Calu3 (cell line): ENCODE measurements at places on chromosomes 1 and 21. TPM values are rescaled to one million over a fixed set of nuclear protein-coding genes. Genes with fewer than 3 reads are reported as not detected.

DNA sequence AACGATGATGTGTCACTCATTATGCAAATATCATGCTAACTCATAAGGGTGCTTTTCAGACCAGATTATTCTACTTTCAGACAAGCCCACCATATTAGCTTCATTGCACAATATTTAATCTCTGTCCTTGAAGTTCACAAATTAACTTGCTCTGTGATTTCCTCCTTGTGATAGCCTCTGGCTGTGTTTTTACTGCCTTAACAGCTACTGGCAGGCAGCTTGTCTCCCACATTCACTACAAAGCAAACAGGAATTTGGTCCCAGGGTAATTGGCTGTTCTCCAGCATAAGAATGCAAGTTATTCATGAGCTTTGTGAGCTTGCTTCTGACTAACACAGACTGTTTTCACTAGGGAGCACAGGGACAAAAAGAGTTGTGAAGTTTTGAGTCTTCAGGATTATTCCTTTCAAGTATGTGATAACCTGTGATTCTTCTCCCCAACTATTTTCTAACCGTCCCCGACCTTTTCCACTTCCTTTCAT, 87.9 kb upstream of the HMCN1 start:
- peak; percentile 80 for DNase-seq

GRCh38 chr1:234719454-234720251, 109.7 kb upstream of the IRF2BP2 start:
- no peak for DNase-seq

DNA sequence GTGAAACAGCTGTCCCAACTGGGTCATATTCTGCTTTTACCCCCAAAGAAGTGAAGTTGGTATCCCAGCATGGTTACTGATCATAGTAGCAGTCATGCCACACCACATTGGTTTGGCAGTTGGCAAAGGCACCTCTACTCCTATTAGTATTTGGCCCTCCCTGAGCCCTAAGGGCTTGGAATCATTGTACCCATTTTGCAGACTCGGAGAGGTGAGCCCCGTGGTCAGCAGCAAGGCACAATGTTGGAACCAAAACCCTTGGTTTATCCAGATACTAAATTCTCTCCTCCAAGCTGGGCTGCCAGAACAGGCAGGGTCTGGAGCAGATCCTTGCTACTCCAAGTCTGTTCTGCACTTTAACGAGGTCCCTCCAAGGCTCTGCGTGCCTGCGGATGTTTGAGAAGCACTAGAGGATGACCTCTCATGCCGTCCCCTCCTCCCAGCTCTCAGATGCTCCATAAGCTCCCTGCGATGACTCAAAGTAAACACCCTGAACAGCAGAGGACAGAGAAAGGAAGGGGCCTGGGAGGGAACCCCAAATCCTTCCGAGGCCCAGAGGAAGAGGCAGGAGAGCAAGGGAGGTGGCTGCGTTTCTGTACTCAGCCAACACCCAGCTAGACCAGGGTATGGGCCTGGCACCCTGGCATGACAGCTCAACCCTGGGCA, 89.3 kb downstream of the PAX7 start:
- DNase-seq = no peak

- peak; percentile 85 for DNase-seq
These were observed 948 bp downstream of the STK40 start for GRCh38 chr1:36384542-36385409.

- DNase-seq = no peak
These were observed 38.2 kb downstream of the ARID1A start for GRCh38 chr1:26733982-26734381.

DNA sequence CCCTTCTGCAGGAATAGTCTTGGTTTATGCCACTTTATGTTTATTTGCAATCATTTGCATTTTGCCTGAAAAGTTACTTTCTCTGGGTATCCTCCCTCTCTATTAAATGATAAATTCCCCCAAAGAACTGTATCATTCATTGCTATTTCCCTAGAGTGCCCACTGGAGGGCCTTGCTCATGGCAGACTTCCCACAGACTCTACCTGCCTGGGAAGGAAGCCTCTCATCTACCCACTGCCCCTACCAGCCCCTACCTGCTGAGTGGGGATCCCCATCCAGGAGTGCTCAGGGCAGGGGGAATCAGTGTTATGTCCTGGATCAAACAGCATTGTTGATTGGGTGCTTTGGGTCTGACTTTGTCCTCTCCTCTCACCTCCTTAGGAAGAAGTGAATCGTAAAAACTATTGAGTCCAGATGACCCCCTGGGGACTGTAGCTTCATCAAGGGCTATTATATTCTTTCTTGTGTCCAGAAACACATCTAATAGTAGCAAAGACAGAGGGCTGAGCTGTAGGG, 6.8 kb upstream of the LRRN2 start:
- peak; percentile 22 for DNase-seq

Gene RBM34
- total RNA-seq = 79.8 and 89.1 TPM in 2 replicates

Gene ADGRB2
- total RNA-seq = 1.9 and 2.9 TPM in 2 replicates

Gene TLR5
- 11.7 and 17.3 TPM in 2 replicates for total RNA-seq
